Trophoblast cell (in vitro differentiated cells and primary cell): ENCODE measurements at places on chromosomes 6 and 20.

DNA sequence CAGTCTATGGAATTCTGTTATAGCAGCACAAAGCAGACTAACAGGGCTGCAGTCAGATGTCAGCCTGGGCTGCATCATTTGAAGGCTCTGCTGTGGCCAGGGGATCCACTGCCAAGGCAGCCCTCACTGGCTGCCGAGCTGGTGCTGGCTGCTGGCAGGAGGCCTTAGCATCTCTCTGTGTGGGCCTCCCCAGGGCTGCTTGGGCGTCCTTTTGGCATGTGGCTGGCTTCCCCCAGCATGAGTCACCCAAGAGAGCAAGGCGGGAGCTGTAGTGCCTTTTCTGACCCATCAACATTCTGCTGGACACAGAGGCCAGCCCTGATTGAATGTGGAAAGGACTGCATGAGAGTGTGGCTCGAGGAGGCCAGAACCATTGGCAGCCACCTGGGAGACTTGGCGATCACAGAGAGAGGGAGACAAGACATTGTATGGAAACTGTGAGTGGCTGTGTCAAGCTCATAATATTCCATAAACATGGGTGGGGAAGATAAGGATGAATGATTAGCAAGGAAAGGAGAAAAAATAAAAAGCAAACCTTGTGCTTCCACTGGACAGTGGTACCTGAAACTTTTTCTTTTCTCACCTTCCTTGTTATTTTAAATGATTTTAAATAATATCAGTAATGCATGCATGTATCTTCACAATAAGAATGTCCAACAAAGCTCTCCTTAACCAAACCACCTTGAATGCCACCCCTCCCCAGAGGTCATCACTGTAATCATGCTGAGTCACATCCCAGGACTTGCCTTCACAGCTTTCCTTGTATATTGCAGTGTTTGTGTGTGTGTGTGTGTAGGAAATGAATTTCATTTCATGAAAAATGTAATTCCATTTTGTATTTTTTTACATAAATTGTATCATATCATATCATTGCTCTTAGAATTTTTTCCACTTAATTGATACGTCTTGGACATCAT, 55.0 kb upstream of the VSX1 start:
- peak; percentile 74 for DNase-seq

GRCh38 chr6:31686483-31686882, 5.6 kb upstream of the LY6G5C start:
- DNase-seq = no peak

- peak; percentile 93 for DNase-seq
Observed at GRCh38 chr6:15474196-15474595, 188.6 kb downstream of the DTNBP1 start.

GRCh38 chr6:26215585-26216358, 128.5 kb downstream of the HFE start:
- DNase-seq = peak; percentile 48

DNA sequence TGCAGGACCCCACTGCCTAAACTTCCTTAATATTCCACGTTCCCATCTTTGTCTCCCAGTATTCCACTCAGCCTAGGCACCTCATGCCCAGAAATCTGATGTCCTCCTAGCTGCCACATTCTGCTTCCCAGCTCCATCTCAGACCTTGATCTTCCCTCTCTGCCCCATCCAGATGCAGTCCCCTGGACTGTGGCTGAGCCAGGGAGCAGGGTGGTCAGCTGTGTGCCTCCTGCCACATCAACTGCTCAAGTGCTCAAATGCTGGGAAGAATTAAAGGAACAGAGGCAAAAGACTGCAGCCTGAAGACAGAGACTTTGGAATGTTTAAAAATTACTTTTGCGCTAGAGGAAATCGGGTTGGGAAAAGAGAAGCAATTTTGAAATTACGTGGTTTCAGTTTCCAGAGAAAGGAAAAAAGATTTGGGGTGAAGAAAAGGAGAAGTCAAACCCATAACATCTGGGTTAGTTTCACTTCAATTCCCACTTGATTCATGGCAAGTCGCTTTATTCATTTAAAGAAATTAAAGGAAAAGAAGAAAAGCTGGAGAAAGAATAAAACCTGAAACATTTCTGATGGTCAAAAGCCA, 704.8 kb downstream of the PTPRT start:
- DNase-seq = no peak

DNA sequence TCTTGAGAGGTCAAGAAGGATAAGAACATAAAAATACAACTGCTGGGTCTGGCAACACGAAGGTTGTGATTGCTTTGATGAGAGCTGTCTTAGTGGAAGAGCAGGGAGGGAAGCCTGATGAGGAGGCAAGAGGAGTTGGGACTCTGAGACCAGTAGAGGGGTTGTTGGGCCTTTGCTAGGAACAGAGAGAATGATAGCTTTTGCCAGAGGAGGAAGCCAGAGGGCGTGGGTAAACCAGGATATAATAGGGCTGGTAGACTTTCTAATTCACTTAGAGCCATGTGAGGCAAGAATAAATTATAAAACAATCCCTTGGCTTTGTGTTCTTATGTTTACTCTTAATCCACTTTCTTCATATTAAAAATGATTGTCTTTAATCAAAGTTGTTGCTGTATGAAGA, 78.6 kb downstream of the RCAN2 start:
- DNase-seq = no peak
